Activated naive CD8-positive, alpha-beta T cell treated with anti-CD3 and anti-CD28 coated beads, Interleukin-2, amount 10 ng/mL, durations not matched to agents 7 days and 5 days (primary cell): ENCODE measurements at places on chromosomes 5 and 9.
A peak's percentile ranks its signal among the peaks of the same experiment; 100 is the strongest.

DNA sequence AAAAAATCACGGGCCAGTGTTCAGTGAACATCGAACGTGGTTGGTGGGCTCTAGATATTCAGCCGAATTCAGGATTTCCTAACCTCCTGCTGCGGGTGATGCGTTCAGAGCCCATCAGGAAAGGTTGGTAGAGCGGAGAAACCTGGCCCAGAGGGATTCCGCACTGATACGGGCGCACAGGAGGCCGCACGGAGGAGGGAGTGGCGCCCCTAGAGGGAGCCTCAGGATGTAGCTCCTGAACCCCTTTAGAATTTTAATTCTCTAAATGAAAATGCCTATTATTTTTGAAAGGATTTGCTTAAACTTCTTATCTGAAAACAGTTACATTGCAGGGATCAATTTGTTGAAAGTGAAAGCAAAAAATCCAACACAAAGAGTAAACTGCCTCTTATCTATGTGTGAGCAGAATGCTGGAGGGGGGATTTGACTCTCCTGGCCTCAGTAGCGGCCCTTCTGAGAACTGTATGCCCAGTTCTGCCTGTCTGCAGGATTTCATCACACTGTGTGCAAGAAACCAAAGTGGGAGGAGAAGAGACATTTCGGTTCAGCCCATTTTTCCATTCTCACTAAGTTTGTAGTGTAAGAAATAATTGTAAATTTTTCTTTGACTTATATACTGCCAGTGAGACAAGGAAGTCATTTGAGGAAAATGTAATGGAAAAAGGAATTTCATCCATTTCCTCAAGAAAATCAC lies 75.9 kb downstream of the TENT4A start:
- no peak for DNase-seq

DNA sequence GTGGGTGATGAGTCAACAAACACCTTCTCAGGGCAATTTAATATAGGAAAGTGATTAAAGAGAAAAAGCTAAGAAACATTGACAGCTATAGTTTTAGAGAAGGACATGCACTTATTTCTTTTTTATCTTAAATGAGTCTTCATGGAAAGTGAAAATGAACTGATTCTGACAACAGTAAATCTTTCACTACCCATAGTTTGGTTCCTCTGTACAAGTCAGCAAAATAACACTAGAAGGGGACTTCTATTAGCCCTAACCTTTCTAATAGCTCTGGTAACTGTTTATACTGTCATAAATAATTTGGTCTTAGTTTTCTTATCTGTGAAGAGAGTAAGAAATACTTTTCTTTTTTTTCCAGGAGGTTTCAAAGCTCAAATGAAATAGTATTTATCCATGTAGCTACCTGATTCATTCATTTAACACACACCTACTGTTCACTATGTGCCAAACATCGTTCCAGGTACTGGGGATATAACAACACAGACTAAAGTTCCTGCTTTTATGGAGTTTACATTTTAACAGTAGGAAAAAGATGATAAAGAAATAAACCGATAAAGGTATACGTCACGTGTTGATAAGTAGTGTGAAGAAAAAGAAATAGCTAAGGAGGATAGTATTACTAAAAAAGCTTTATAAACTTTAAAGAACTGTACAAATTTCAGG lies 148.2 kb downstream of the PCSK1 start:
- DNase-seq: no peak

- no peak for DNase-seq
These were observed 55.5 kb upstream of the MEGF10 start for GRCh38 chr5:127235136-127235535.

DNA sequence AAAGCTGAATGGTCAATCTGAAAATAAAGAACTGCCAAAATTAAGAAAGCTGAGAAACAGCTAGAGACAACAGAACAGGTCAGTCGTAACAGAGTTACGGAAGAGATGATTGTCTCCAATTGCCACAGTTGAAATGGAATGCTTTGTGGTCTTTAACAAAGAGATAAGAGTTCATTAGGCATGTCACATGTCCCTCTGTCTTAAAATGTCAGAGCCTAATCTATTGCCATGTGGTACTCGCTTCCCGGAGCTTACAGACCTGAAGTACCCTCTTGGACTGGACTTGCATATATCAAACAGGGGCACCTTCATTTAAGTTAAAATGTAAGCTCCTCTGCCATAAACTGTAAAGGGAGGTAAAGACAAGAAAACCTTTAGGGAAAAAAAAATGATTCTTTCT lies 19.7 kb downstream of the TTC39B start:
- no peak for DNase-seq

DNA sequence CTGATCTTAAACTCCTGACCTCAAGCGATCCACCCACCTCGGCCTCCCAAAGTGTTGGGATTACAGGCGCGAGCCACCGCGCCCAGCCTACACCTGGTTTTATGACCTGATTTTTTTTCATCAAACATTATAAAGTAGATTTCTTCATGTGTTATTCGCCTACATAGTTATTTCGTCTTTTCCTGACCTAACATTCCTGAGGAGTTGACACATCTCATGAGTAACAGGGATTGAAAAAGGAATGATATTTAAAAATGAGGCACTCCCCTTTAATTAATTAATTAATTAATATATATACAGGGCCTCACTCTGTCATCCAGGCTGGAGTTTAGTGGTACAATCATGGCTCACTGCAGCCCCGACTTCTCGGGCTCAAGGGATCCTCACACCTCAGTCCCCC lies 20.2 kb upstream of the MTMR12 start:
- DNase-seq: no peak

DNA sequence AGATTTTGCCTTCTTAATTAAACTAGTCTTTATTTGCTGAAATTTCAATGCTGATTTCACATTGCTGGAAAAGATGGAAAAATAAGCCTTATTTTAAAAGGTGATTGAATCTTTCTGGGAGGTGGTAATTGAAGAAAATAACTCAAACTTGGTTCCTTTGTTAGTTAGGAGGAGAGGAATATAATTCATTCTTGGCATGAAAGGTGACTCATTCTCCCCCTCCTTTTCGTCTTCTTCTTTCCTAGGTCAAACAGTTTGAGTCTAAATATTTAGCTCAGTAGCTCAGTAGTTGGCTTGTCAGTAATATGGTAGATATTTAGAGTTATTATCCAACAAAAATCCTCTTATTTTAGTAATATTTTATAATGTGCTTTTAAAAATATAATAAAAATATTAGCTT lies 353.9 kb upstream of the MEF2C start:
- DNase-seq: no peak

DNA sequence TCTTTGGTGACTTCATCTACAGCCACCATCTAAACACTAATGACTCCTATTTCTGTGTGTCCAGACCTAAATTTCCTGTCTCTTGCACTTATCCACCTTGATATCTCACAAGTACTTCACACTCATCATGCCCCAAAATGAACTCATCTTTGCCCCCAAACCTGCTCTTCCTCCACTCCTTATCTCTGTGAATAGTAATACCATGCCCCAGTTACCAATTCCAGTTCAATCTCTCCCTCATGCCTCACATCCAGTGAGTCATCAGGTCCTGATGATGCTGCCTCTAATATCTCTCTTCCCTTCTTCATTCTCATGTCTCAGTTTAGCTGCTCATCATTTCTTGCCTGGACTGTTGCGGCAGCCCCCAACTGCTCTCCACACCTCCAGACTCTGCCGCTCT lies 14.9 kb upstream of the DNAJB5 start:
- DNase-seq: no peak

GRCh38 chr9:91211919-91212318 lies 149.8 kb downstream of the AUH start:
- no peak for DNase-seq

GRCh38 chr5:135015942-135016341 lies 18.1 kb downstream of the PITX1 start:
- no peak for DNase-seq

- DNase-seq: peak; percentile 51
These were observed 92.7 kb downstream of the SV2C start for GRCh38 chr5:76175821-76176403.

DNA sequence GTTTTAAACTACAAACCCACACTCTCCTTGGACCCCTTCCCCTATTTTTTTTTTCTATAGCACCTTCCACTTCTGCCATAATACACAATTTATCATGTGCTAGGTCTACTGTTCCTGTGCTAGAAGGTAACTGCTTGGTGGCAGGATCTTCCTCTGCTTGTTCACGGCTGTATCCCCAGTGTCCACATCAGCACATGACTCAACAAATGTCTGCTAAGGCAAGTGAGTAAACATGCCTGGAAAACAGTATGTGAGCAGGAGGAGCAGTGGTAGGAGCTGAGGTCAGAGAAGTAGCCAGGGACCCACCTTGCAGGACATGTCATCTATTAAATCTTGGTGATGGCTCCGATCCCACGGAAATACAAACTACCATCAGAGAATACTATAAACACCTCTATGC lies 79.4 kb downstream of the AUH start:
- no peak for DNase-seq

DNA sequence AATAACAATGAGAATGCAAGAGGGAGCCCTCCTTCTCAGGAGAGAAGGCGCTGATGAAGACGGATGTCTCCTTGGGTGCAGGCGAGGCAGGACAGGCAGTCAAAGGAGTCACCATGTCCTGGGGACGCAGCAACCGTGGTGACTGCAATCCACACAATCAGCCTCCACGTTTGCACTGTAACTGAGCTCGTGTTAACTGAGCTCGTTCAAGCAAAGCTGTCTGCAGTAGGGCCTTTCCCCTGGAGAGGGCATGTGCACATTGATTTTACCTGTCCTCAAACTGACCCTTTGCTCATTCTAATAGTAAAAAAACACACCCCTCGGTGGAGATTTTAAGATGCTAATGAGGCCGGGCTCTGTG lies 2.8 kb downstream of the SARDH start:
- DNase-seq: no peak

DNA sequence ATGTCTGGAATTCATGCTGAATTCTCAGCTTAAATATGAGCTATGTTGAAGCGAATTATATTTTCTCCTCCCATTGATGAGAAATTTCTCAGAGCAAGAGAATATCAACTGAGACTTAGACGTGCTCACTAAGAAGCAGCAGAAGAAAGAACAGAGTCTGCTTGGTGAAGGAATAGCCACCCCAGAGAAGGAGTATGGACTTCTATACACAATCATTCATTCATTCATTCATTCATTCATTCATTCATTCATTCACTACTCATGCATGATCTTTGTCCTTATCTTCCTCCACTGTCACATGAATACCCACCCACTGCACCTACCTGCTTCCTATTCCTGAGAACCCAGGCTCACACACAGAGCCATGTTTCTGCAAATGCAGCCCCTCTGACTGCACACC lies 206.6 kb downstream of the DEPDC1B start:
- DNase-seq: no peak

DNA sequence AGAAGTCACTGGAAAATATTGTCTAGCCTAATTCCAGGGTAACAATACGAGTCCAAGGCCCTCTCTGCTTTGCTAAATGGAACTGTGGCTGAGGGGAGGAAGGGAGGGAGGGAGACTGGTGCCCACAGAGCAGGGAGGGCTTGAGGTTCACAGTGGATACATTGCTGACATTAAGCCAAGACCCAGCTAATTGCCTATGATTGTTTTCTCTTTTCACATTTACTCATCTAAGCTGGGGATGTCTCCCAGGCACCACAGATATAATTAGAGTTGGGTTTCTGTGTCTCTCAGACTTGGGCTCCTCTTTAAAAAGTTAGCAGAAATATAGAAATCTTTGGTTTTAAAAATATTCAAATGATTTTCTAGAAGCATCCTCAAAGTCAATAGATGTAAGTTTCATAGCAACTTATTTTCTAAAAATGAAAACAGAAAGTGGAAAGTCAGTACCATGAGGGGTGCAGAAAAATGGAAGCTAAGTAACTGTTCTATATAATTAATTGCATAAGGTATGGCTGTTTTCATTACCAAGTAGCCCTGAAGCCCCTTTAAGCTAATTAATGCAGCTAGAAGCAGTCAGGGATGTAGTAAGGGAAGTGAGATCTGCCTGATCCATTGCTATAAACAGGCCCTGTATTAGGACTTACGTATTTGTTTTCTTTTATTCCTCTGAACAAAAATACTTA lies 259.8 kb downstream of the NDUFS4 start:
- no peak for DNase-seq

DNA sequence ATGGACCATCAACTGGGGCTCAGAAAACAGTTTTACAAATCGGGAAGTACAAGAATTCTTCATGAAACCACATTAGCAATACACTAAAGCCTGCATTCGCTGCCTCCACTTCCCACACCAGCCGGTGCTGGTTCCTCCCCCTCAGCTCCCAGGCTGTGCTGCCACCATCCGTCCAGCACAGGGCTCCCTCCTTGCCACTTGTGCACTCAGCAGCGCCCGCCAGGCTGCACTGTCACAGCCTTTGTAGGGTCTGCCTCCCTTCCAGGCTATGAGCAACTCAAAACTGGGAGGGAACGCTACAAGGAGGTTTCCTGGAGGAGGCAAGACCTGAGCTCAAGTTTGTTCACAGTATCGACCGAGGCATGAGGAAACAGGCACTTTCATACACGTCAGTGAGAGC lies 7.7 kb downstream of the MAPK9 start:
- DNase-seq: no peak

GRCh38 chr9:78118742-78119473 lies 87.3 kb upstream of the GNAQ start:
- no peak for DNase-seq

- no peak for DNase-seq
These were observed 6.5 kb downstream of the ADAMTS13 start for GRCh38 chr9:133428617-133429101.

- peak; percentile 58 for DNase-seq
These were observed at the start of gene TRPM6 for GRCh38 chr9:74887041-74887980. TSS of gene TRPM6 (minus strand) at chr9:74887921. CDS start at chr9:74887856, 65 bp downstream.

GRCh38 chr5:75089137-75089536 lies 36.8 kb upstream of the GCNT4 start:
- no peak for DNase-seq

DNA sequence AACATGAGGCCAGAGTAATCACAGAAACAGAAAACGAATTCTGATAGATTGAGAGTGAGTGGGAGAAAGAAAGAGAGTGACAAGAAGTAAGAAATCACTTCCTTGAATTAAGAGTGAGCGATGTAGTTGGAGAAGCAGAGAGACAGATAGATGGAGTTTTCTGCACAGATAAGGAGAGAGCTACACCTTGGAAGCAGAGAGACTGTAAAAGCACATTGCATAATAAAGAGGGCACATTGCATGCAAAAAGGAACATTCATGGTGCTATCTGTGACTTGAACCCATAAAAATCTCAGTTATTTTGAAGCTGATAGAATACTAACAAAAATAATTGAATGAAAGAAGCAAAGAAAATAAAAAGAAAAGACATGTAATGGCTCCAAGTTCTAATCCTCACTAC lies 943.8 kb downstream of the NR2F1-AS1 start:
- DNase-seq: no peak

DNA sequence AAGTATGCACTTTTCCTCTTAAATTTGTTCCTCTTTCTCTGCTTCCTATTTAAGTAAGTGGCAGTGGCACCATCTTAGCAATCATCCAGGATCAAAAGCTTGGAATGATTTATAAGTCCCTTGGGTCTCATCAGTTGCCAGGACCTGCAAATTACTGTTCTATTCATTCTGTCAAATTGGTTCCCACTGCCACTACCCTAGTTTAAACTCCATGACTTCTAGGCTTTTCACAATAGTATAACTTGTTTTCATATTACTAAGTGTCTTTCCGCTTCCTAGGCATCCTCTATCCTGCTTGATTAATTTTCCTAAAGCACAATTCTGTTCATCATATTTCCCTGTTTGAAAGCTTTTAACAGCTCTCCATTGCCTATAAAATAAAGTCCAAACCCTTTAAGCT lies 363.9 kb upstream of the MEF2C start:
- DNase-seq: no peak
